ENCODE measurements at places on chromosomes 11 and 22. TPM values are rescaled to one million over a fixed set of nuclear protein-coding genes. Genes with fewer than 3 reads are reported as not detected.

Gene LMO2
- total RNA-seq: not detected

Gene SGSM1
- 0.12 TPM for total RNA-seq

Gene KCNJ11
- total RNA-seq: 0.91 TPM

Gene KCNK4
- not detected for total RNA-seq

Gene SLC6A5
- total RNA-seq: not detected

Gene DEFB108B
- total RNA-seq: not detected

Gene APOL5
- total RNA-seq: not detected

Gene CCDC34
- 14.2 TPM for total RNA-seq

Gene PGR
- not detected for total RNA-seq

Gene TTC36
- total RNA-seq: 0.55 TPM

Gene OR8D4
- not detected for total RNA-seq

Gene TOMT
- not detected for total RNA-seq

Gene TSGA10IP
- total RNA-seq: not detected

Gene VSIG10L2
- not detected for total RNA-seq

Gene DGCR6
- 1.6 TPM for total RNA-seq

Gene IGSF22
- 1.2 TPM for total RNA-seq

Gene EXT2
- 24.6 TPM for total RNA-seq

Gene ACER3
- total RNA-seq: 10.1 TPM

Gene SMIM38
- total RNA-seq: 0.07 TPM

Gene MPST
- 22.8 TPM for total RNA-seq

Gene ART1
- total RNA-seq: not detected

Gene CDC42BPG
- total RNA-seq: 1.8 TPM

Gene LDHAL6A
- 0.22 TPM for total RNA-seq

Gene SELENOH
- 246 TPM for total RNA-seq

Gene ZNF280B
- 1.7 TPM for total RNA-seq

Gene TMEM45B
- 3.9 TPM for total RNA-seq

Gene BSX
- not detected for total RNA-seq

Gene WNT11
- total RNA-seq: not detected

Gene SYT8
- not detected for total RNA-seq

Gene MYH9
- 896 TPM for total RNA-seq
